WTC11 (cell line): ENCODE measurements at places on chromosomes 12 and 14. TPM values are rescaled to one million over a fixed set of nuclear protein-coding genes. Genes with fewer than 3 reads are reported as not detected.

The DCN gene
- 2.0 to 7.4 TPM (median 3.4 TPM) in 3 replicates for total RNA-seq

GRCh38 chr12:46126050-46126727 lies 135.8 kb upstream of the SCAF11 start:
- no peak overlapping the region for H3K4me3 ChIP-seq
- H3K36me3 ChIP-seq, result no peaks in the 10 kb centered on the region
- no peak for DNase-seq
- no peak overlapping the region for H3K27ac ChIP-seq

The TAC3 gene
- 4.1 to 6.8 TPM (median 6.1 TPM) in 3 replicates for total RNA-seq

The GPRC5A gene
- 1.1 to 1.3 TPM (median 1.3 TPM) in 3 replicates for total RNA-seq

The SERPINA12 gene
- not detected in 3 replicates for total RNA-seq

DNA sequence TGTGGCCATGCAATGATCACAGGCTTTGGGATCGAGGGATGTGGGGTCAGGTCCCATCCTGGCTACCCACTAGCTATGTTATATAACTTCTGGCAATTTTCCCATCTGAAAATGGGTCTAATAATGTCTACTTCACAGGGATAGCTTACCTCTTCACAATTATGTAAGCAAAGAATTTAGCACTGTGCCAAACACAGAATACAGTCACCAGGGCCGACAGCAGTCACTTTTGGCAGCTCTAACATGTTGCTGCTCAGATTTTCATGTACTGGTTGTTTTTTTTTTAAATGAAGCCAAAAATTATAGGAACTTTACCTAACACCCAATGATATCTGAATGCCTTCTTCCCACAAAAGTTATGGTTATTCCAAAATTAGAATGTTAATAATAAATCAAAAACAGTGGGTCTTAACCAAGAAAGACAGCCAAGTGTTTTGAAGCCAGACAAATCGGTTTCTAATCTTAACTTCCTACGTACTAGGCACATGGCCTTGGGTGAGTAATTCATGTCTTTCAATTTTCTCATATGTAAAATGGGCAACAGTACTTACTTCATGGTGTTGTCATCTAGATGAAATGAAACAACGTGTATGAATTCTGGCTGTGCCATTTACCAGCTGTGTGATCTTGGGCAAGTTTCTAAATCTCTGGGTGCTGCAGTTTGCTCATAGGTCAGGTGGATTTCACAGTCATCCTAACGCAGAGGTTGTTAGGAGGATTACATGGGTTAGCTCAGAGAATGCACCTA lies 13.0 kb upstream of the PCED1B start:
- H3K4me3 ChIP-seq, result no peak overlapping the region
- H3K27ac ChIP-seq, result no peak overlapping the region
- no peaks in the 10 kb centered on the region for H3K27me3 ChIP-seq
- no peak for DNase-seq
- H3K36me3 ChIP-seq, result 0 out of 2 replicates have a peak, but pooled peaks cover 2% of the 10 kb centered on the region

The SERPINA3 gene
- 2.7 to 3.5 TPM (median 3.0 TPM) in 3 replicates for total RNA-seq

- H3K4me3 ChIP-seq, result no peak overlapping the region
- no peak for DNase-seq
- no peak overlapping the region for H3K27ac ChIP-seq
- H3K4me1 ChIP-seq, result no peaks in the 10 kb centered on the region
- no peaks in the 10 kb centered on the region for H3K36me3 ChIP-seq
These were observed 623.5 kb downstream of the FLRT2 start for GRCh38 chr14:86153480-86153879.

GRCh38 chr12:106289196-106289681 lies 13.3 kb upstream of the TCP11L2 start:
- H3K4me3 ChIP-seq, result no peak overlapping the region
- H3K36me3 ChIP-seq, result no peaks in the 10 kb centered on the region
- no peak for DNase-seq
- no peak overlapping the region for H3K27ac ChIP-seq

GRCh38 chr12:111741235-111741812 lies 25.4 kb upstream of the ALDH2 start:
- no peak overlapping the region for H3K27ac ChIP-seq
- no peaks in the 10 kb centered on the region for H3K4me1 ChIP-seq
- H3K4me3 ChIP-seq, result no peak overlapping the region
- DNase-seq, result no peak
- peaks cover 26% of the 10 kb centered on the region for H3K36me3 ChIP-seq

The ACOT4 gene
- total RNA-seq, result 1.3 to 1.6 TPM (median 1.5 TPM) in 3 replicates

DNA sequence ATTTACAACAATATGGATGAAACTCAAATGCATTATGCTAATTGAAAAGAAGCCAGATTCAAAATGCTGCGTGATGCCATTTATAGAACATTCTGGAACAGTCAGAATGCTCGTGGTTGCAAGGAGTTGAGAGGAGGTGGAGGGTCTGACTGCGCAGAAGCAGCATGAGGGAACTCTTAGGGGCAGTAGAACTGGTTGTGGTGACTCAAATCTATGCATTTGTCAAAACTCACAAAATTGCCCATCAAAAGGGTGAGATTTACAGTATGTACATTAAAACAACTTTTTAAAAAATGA lies 113.7 kb upstream of the PDZRN4 start:
- no peaks in the 10 kb centered on the region for H3K27me3 ChIP-seq
- H3K27ac ChIP-seq, result no peak overlapping the region
- no peak overlapping the region for H3K4me3 ChIP-seq
- H3K4me1 ChIP-seq, result no peaks in the 10 kb centered on the region
- no peak for DNase-seq

DNA sequence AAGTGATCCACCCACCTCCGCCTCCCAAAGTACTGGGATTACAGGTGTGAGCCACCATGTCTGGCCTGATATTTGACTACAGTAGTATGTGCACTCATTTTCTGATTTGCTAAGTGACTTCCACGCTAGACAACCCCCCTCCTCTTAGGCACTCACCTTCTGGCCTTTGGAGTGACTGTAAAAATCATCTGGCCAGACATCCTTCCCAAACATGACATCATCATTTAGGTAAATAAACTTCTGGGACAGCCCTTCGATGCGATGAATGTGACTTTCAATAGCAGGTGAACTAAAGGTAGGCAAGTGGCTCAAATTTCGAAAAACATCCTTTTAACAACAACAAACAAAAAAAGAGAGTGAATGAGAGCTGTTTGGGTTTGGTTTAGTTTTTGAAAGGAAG lies 30.6 kb upstream of the SYCP3 start:
- H3K4me1 ChIP-seq, result no peaks in the 10 kb centered on the region
- DNase-seq, result no peak
- H3K27ac ChIP-seq, result no peak overlapping the region
- peaks cover 14% of the 10 kb centered on the region for H3K36me3 ChIP-seq

The KRT79 gene
- total RNA-seq, result not detected in 3 replicates

GRCh38 chr12:116959845-116960514 lies 49.2 kb downstream of the FBXW8 start:
- H3K4me1 ChIP-seq, result peaks cover 3% of the 10 kb centered on the region; the same call in 1 of the 2 replicates
- no peaks in the 10 kb centered on the region for H3K27me3 ChIP-seq
- H3K4me3 ChIP-seq, result no peak overlapping the region
- H3K36me3 ChIP-seq, result peaks cover 2% of the 10 kb centered on the region; the same call in 1 of the 2 replicates
- no peak for DNase-seq
- no peak overlapping the region for H3K27ac ChIP-seq

DNA sequence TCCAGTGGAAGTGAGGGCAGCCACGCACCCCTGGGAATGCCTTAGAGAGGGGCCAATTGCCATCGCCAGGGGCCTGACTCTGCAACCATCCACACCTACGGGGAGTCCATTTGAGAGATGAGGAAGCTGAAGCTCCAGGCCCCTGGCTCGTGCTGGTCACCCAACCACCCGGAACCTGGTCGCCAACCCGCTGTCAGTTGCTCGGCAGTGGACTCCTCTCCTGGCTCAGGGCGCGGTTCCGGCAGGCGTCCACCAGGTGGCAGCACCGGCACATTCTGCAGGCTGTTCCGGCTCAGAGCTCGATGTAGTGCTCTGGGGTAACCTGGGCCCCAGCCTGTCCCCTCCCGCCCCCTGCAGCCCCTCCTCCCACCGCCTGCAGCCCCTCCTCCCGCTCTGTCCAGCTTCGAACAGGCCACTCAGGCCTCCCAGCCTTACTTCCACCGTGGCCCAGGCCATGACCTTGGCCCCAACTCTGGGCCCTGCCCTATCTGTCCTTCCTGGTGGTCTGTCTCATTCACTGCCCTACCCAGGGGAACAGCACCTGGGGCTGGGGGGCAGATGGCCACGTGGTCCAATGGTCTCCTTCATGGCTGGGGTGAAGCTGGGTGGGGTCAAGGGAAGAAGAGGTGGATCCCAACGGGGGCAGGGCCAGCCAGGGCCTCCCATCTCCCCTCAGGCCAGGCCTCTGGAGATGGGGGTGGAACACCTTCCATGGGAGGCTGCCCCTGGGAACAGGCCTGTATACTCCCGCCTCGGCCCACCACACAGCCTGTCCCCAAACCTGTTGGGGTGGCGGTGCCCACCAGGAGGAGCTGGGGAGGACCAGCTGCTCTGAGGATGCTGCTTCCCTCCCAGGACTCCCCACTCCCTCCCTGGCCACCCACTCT lies 15.7 kb downstream of the SIVA1 start:
- no peaks in the 10 kb centered on the region; the same call in 1 of the 2 replicates for H3K27me3 ChIP-seq
- DNase-seq, result peak; percentile 99
- H3K4me1 ChIP-seq, result peaks cover 17% of the 10 kb centered on the region
- peaks cover 34% of the 10 kb centered on the region for H3K36me3 ChIP-seq

DNA sequence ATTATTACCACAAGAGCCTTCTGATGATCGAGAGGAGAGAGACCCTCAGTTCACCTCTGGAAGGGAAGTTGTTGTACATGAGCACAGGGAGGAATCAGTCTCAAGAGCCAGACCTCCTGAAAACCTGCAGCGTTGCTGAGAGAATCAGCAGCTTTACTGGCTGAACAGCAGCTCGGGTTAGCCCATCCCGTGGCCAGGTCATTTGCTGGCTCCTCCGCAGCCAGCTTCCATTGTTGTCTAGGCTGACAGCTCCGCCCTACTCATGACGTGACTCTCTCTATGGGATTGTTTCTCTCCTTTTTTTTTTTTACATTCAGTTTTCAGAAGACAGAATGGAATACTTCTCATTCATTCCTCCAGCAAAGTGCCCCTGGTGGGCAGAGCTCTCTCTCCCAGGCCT lies 69.9 kb downstream of the TGFB3 start:
- H3K36me3 ChIP-seq, result no peaks in the 10 kb centered on the region
- peak overlapping the region; percentile 78 for H3K27ac ChIP-seq
- H3K4me1 ChIP-seq, result peaks cover 19% of the 10 kb centered on the region
- no peak overlapping the region for H3K4me3 ChIP-seq
- H3K27me3 ChIP-seq, result no peaks in the 10 kb centered on the region

DNA sequence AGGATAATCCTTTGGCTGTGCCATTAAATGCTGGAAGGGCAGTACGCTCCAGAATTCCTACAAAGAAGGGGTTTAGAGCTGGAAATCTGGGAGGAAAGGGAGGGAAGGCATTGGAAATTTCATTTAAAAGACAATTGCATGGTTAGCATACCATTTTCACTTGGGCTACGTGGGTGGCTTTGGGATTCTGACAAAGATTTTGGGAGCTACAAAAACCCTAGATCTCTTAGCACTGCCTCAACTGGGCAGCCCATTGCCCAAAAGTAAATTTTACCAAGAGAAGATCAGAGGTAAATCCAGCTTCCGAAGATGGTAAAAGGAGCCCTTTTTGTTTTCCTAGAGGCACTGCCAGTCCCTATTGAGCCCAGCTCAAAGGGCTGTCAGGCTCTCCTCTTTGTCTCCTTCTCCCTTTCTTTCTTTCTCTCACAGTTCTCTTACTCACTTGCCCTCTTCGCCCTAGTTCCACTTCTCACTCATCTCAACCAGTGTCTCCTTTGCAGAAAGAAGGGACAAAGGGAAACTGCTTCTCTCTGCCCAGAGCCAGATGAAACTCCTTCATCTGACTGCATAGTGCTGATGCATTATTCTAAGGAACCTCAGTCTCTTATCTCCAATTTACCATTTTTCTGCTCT lies 125.4 kb upstream of the PLEKHA5 start:
- peaks cover 44% of the 10 kb centered on the region for H3K4me1 ChIP-seq
- H3K4me3 ChIP-seq, result no peak overlapping the region
- DNase-seq, result peak; percentile 33
- H3K27me3 ChIP-seq, result no peaks in the 10 kb centered on the region
- H3K27ac ChIP-seq, result no peak overlapping the region

- DNase-seq, result no peak
- no peak overlapping the region for H3K4me3 ChIP-seq
- H3K27me3 ChIP-seq, result no peaks in the 10 kb centered on the region
- no peak overlapping the region for H3K27ac ChIP-seq
These were observed 301.5 kb upstream of the ATP2B1 start for GRCh38 chr12:90010089-90010488.

- no peaks in the 10 kb centered on the region for H3K4me1 ChIP-seq
- no peaks in the 10 kb centered on the region for H3K36me3 ChIP-seq
- no peak for DNase-seq
- H3K27ac ChIP-seq, result no peak overlapping the region
- no peaks in the 10 kb centered on the region; the same call in 1 of the 2 replicates for H3K27me3 ChIP-seq
These were observed 326.5 kb downstream of the FLRT2 start for GRCh38 chr14:85856430-85856829.

DNA sequence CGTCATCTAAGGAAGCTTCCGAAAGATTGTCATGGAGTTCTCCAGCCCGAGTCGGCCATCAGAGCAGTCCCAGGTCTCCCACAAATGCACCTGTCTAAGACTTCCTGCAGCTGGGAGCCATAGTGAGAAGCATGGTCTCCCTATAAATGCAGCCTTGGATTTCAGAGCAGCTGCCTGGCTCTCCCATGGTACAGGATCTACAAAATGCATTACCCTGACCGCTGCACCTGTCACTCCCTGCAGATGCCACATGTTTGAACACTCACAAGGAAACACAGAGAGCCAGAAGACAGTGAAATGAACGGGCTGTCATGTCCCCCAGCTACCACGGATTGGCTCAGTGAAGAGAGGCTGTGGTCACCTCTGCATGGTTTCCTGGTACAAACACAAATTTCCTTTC lies 702.7 kb downstream of the MED13L start:
- no peaks in the 10 kb centered on the region for H3K36me3 ChIP-seq
- no peaks in the 10 kb centered on the region for H3K27me3 ChIP-seq
- H3K4me1 ChIP-seq, result peaks cover 10% of the 10 kb centered on the region
- H3K27ac ChIP-seq, result no peak overlapping the region

The RAD9B gene
- 0.09 to 0.32 TPM in 2 of 3 replicates, not detected in the other for total RNA-seq

- H3K36me3 ChIP-seq, result no peaks in the 10 kb centered on the region
- H3K27me3 ChIP-seq, result no peaks in the 10 kb centered on the region; the same call in 1 of the 2 replicates
- no peak overlapping the region for H3K27ac ChIP-seq
- DNase-seq, result no peak
- no peak overlapping the region for H3K4me3 ChIP-seq
These were observed 56.6 kb downstream of the DRAM1 start for GRCh38 chr12:101933866-101934514.
